Upper lobe of right lung (tissue), 1 donor: ENCODE measurements at places on chromosomes 16 and 17. TPM values are rescaled to one million over a fixed set of nuclear protein-coding genes. Genes with fewer than 3 reads are reported as not detected.

Gene PMFBP1
- 0.23 TPM for total RNA-seq

Gene HOXB1
- total RNA-seq = not detected

GRCh38 chr16:89489040-89489897 lies 1.1 kb downstream of the ANKRD11 start:
- DNase-seq = peak; percentile 91
- H3K4me3 ChIP-seq = peak overlapping the region; percentile 90
- H3K36me3 ChIP-seq = no peaks in the 10 kb centered on the region
- no peaks in the 10 kb centered on the region for H3K27me3 ChIP-seq
- peaks cover 56% of the 10 kb centered on the region for H3K4me1 ChIP-seq

GRCh38 chr17:56314026-56314425 lies 160.8 kb downstream of the ANKFN1 start:
- no peaks in the 10 kb centered on the region for H3K36me3 ChIP-seq
- no peak overlapping the region for H3K4me3 ChIP-seq
- H3K27ac ChIP-seq = no peak overlapping the region
- H3K27me3 ChIP-seq = no peaks in the 10 kb centered on the region

GRCh38 chr17:17696882-17697633 lies 15.8 kb downstream of the RAI1 start:
- H3K27ac ChIP-seq = peak overlapping the region; percentile 39
- no peaks in the 10 kb centered on the region for H3K27me3 ChIP-seq
- DNase-seq = no peak
- no peak overlapping the region for H3K4me3 ChIP-seq
- peaks cover 60% of the 10 kb centered on the region for H3K4me1 ChIP-seq
- no peaks in the 10 kb centered on the region for H3K36me3 ChIP-seq

GRCh38 chr17:11852912-11853311 lies 144.4 kb downstream of the ZNF18 start:
- H3K27ac ChIP-seq = no peak overlapping the region
- H3K36me3 ChIP-seq = no peaks in the 10 kb centered on the region
- H3K4me1 ChIP-seq = no peaks in the 10 kb centered on the region
- no peak for DNase-seq
